ENCODE measurements at places on chromosomes 16 and 17. TPM values are rescaled to one million over a fixed set of nuclear protein-coding genes. Genes with fewer than 3 reads are reported as not detected.

TCAP gene
- total RNA-seq: 1.4 TPM

KRT40 gene
- total RNA-seq: not detected

KCNJ2 gene
- 2.9 TPM for total RNA-seq

RNF112 gene
- total RNA-seq: 3.6 TPM

MYH8 gene
- total RNA-seq: not detected

HP gene
- total RNA-seq: 1.3 TPM

EMP2 gene
- total RNA-seq: 87.1 TPM

DPEP3 gene
- not detected for total RNA-seq

DNAI2 gene
- total RNA-seq: not detected

RPH3AL gene
- total RNA-seq: 10.8 TPM

RNF222 gene
- total RNA-seq: not detected

KRTAP1-3 gene
- not detected for total RNA-seq

LITAFD gene
- not detected for total RNA-seq

ACAP1 gene
- total RNA-seq: 4.3 TPM

TRAF7 gene
- total RNA-seq: 42.6 TPM

STX4 gene
- total RNA-seq: 38.8 TPM

CUEDC1 gene
- 72.2 TPM for total RNA-seq

PERCC1 gene
- total RNA-seq: not detected

CDRT15 gene
- not detected for total RNA-seq

TPSG1 gene
- total RNA-seq: 2.9 TPM

CDK3 gene
- total RNA-seq: 2.2 TPM

ERI2 gene
- total RNA-seq: 21.2 TPM

EVI2A gene
- total RNA-seq: 10.6 TPM

NACA2 gene
- total RNA-seq: not detected

KRTAP4-1 gene
- total RNA-seq: not detected

KRT33B gene
- total RNA-seq: not detected

SLC38A8 gene
- not detected for total RNA-seq

TLCD2 gene
- total RNA-seq: 4.6 TPM

TBX2 gene
- 42.6 TPM for total RNA-seq

PABPN1L gene
- not detected for total RNA-seq

RGS11 gene
- total RNA-seq: 9.8 TPM

GPR142 gene
- total RNA-seq: 0.39 TPM

CX3CL1 gene
- 32.5 TPM for total RNA-seq

IKZF3 gene
- total RNA-seq: 0.98 TPM

TMEM92 gene
- not detected for total RNA-seq

JUP gene
- 51.5 TPM for total RNA-seq

PRR15L gene
- total RNA-seq: not detected

ADCY9 gene
- total RNA-seq: 72.9 TPM

GAST gene
- total RNA-seq: not detected

TP53TG3C gene
- not detected for total RNA-seq

SPHK1 gene
- 16.4 TPM for total RNA-seq

ZFPM1 gene
- total RNA-seq: 0.42 TPM

NOTUM gene
- not detected for total RNA-seq

AOC3 gene
- total RNA-seq: 242 TPM

EDC4 gene
- total RNA-seq: 70.9 TPM

TP53TG3 gene
- not detected for total RNA-seq

BRD7 gene
- 59.7 TPM for total RNA-seq

CDC6 gene
- 0.46 TPM for total RNA-seq

C1QTNF8 gene
- total RNA-seq: not detected

GGNBP2 gene
- total RNA-seq: 55.8 TPM

ZFHX3 gene
- total RNA-seq: 25.7 TPM

C16orf82 gene
- not detected for total RNA-seq

SETD1A gene
- 8.7 TPM for total RNA-seq

DDX28 gene
- 8.2 TPM for total RNA-seq

KRTAP3-1 gene
- total RNA-seq: not detected

Data from esophagus muscularis mucosa (tissue), 4 donors.